ENCODE measurements at places on chromosomes 7 and 10. TPM values are rescaled to one million over a fixed set of nuclear protein-coding genes. Genes with fewer than 3 reads are reported as not detected.

GRCh38 chr7:120273476-120273975 is 551 bp downstream of the KCND2 start:
- DNase-seq, result no peak

The TMEM139 gene
- total RNA-seq, result 0.25 TPM

- no peak for DNase-seq
Observed at GRCh38 chr7:139620676-139621344, 97.3 kb downstream of the CLEC2L start.

- no peak for DNase-seq
Observed at GRCh38 chr7:40520986-40521738, 386.4 kb downstream of the SUGCT start.

DNA sequence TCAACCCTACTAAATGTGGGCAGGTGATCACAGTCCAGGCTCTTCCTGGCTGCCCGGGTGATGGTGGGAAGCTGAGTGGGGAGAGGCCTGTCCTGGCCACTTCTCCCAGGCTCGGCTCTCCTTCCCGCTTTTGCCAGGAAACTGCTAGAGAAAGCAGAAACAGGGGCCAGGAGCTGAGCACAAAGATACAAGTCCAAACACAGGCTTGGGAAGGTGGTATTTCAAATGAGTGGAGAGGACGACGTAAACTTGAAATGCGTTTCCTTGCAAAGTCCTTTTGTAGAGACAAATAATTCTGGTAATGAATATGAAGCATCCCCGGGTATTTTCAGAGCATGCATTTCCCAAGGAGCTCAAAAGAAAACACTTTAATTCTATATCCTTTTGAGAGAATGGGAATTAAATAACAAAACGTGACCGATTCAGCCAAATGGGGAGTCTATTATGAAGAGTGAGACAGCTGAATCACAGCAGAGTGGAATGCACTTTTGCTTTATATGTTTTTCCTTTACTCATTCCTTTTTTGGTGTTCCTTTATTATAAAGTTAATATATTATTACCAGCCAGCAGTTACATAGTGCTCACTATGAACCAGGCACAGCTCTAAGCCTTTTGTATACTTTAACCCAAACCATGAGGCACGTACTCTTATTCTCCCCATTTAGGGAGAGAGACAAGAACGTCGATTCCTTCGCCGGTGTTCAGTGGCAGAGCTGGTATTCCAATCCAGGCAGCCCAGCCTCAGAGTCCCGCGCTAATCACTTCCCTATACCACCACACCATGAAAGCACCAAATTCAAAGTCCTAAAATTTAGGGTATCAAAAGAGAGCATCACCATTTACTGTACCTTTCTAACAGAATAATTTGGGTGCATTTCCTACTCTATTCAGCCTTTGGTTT is 218.2 kb upstream of the KLF14 start:
- DNase-seq, result no peak

The PNLIPRP2 gene
- not detected for total RNA-seq

DNA sequence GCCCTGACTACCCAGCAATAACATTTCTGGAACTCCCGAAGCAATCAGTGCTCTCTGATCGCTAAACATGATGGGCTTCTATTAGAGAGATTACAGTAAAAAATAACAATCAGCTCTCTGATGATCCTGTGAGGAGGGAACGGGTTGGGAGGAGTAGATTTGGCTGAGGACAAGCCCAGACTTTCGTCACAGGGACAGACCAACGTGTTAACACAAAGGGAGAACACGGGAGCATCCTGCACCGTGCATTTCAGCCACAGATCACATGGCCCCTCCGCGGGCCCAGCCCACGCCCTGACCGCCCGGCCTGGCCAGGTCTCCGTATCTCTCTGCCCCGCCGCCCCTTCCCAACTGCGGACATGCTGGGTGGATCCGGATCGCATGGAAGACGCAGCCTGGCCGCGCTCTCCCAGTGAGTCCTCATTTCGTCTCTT is 95.0 kb upstream of the AGBL3 start:
- peak; percentile 84 for DNase-seq

DNA sequence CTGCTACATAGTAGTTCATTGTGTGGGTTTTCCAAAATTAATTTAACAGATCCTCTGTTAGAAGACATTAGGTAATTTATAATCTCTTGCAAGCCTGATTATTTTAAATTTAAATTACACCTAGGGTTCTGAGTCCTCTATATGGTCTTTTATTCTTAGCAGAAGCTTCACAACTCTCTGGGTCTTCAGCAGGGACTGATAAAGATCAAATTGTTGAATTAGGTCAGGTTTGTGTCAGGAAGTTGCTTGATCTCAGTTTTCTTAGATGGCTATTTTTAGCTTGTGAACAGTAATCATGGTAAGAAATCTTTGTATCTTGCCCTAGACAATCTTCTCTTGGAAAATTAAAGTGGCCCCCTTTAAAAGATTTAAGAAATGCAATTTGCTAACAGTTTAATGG is 183.1 kb upstream of the HDAC9 start:
- DNase-seq, result no peak

The LRMDA gene
- total RNA-seq, result 1.4 TPM

DNA sequence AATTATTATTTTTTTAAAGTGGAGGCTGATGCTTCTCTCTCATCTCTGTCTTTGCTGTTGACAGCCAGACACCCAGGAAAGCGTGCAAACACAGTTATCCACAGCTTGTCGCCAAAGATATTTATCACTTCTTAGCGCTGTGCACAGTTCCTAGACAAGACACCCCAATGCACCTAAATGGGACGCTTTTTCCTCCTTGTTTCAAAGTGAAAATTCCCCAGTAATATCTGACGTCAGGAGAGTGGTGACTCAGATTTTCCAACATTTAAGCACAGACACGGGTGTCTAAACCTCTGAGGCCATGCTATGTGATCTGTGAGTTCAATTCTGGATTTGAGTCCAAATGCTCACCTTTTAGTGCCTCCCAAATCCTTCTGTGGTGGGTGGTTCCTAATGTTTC is 151.6 kb downstream of the EMX2 start:
- DNase-seq, result no peak

GRCh38 chr10:133017203-133017601 is 70.5 kb upstream of the ADGRA1 start:
- no peak for DNase-seq
